ENCODE measurements at places on chromosomes 11 and 22.
A peak's percentile ranks its signal among the peaks of the same experiment; 100 is the strongest.

DNA sequence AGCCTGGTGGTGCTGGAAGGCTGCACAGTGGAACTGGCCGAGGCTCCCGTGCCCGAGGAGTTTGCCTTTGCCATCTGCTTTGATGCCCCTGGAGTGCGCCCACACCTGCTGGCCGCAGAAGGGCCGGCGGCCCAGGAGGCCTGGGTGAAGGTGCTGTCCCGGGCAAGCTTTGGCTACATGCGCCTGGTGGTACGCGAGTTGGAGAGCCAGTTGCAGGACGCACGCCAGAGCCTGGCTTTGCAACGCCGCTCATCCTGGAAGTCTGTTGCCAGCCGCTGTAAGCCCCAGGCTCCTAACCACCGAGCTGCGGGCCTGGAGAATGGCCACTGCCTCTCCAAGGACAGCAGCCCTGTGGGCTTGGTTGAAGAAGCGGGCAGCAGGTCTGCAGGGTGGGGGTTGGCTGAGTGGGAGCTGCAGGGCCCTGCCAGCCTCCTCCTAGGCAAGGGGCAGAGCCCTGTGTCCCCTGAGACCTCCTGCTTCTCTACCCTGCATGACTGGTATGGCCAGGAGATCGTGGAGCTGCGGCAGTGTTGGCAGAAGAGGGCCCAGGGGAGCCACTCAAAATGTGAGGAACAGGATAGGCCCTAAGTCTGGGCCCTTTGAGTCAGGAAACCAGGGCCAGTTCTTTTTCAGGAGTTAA lies 1.9 kb upstream of the SMDT1 start:
- DNase-seq = no peak

DNA sequence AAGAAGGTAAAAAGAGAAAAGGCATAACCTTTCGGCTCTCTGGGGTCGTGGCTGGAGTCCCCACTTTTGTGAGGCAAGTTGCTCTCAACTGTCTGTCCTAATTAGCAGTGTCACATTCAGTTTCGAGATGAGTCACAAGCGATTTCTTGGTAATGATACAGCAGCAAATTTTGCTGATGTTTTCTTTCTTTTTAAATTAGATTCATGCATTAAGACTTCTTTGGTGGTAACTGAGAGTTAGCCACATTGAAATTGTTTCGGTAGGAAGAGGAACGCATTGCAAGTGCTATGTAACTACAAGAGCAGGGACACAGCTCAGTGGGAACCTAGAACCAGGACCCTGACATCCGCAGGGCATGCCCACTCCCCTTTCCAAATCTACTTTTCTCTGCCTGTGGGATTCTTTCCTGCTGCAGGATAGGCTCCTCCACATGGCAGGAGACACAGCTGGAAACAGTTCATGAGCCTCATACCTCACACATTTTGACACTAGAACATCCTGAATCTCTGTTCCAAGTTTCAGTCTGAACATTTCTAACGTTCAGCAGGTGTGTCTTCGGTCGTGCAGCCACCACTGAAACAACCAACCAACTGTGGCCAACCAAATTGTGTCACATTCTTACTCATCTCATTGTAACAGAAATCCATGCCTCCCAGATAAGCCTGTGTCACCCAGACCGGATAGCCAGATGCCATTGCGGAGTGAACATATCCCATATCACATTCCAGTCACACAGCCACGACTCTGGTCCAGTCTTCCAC lies 987.6 kb downstream of the NTM start:
- DNase-seq = no peak

DNA sequence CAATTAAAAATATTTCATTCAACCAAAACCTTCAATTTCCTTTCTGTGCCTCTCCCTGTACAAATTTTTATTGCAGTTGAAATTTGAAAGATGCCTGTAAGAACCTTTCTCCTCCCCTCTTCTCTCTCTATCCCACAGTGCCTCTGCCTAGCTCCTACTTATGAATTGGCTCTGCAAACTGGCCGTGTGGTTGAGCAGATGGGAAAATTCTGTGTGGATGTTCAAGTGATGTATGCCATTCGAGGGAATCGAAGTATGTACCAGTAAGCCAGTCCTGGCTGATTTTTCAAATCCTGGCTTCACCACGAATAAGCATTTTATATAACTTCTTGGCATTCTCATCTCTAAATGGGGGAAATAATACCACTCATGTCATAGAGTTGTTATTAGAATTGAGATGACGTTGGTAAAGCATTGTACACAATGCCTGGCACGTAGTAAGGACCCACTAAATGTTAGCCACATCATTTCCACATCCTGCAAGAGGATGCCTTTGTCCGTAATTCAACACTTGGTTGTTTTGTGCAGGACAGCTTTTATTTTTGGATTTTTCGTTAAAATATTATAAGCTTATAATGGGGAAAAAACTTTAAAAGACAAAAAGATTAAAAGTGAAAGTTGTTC lies 6.0 kb downstream of the DDX25 start:
- DNase-seq = no peak

GRCh38 chr11:130403271-130403804 lies 25.1 kb downstream of the ADAMTS8 start:
- no peak for DNase-seq

DNA sequence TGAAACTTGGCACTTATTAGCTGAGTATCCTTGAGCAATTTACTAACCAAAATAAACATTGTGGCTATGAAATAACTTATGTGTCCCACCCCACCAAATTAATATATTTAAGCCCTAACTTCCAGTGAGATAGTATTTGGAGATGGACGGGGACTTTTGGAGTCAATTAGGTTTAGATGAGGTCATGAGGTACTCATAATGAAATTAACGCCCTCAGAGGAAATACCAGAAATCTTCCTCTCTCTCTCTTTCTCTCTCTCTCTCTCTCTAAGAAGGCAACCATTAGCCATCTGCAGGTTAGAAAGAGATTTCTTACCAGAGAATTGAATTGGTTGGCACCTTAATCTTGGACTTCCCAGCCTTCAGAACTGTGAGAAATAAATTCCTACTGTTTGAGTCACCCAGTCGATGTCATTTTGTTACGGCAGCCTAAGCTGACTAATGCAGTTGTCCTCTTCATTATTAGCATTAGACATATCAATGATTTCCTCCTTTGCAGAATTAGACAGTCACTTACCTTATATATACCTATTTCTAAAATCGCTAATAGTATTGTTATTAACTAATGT lies 1284.0 kb downstream of the FAM181B start:
- no peak for DNase-seq

DNA sequence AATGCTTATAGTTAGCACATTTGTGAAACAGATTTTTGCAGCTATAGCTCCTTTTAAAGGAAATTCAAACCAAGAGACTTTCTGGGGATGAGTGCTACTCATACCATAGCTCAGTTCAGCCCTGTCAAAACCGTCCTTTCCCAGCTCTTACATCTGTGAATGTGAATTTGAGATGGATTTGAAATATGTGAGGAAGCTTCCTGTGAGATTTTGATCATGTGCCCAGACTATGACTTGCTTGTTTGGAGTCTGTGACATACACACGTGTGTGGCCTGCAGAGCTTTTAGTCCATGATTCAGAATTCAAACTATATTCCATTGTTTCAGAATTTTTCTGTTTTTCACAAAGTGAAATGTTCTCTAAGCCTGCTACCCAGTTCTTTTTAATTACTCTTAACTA lies 4.4 kb upstream of the MMP1 start:
- DNase-seq = no peak

- peak; percentile 82 for DNase-seq
Observed at GRCh38 chr11:76318744-76319384, 62.1 kb downstream of the THAP12 start.

DNA sequence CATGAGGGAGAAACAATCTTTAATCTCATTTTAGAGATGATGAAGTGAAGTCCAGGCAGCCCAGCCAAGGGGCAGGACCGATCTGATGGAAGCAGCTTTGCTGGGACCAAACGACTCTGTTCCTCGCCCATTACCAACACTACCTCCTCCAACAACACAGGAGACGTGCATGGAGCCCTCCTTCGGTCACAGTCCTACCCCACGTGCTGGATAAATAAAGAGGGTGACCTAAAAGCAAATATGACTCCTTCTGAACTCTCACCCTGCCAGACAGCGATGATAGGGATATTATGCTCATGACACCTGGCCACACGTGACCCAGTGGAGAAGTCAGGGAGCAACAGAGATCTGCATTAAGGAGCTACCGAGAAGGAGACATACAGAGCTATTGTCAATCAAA lies 26.0 kb downstream of the SCGB1A1 start:
- DNase-seq = no peak

- DNase-seq = no peak
Observed at GRCh38 chr11:78339483-78339882, 78.1 kb downstream of the GAB2 start.

- no peak for DNase-seq
Observed at GRCh38 chr22:25392584-25392983, 171.9 kb upstream of the GRK3 start.

GRCh38 chr11:1377231-1377780 lies 12.4 kb upstream of the BRSK2 start:
- no peak for DNase-seq

DNA sequence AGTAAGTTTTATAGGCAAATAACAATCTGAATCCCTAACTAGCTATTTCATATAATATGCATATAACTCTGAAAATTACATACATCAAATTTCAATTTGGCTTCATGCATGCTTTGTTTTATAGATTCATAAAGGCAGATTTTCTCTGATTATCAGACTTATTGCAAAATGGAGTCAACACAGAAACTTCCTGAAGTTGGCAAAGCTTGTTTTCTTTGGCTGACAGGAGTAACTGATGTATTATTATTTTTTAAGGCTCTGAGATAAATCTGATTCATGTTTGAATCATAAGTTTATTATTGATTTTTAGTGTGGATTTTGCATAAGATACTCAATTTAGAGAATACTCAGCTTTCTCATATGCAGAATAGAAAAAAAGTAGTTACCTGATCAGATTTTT lies 356.3 kb upstream of the CCDC90B start:
- no peak for DNase-seq

GRCh38 chr11:64915376-64915887 lies 1.6 kb downstream of the ATG2A start:
- no peak for DNase-seq

DNA sequence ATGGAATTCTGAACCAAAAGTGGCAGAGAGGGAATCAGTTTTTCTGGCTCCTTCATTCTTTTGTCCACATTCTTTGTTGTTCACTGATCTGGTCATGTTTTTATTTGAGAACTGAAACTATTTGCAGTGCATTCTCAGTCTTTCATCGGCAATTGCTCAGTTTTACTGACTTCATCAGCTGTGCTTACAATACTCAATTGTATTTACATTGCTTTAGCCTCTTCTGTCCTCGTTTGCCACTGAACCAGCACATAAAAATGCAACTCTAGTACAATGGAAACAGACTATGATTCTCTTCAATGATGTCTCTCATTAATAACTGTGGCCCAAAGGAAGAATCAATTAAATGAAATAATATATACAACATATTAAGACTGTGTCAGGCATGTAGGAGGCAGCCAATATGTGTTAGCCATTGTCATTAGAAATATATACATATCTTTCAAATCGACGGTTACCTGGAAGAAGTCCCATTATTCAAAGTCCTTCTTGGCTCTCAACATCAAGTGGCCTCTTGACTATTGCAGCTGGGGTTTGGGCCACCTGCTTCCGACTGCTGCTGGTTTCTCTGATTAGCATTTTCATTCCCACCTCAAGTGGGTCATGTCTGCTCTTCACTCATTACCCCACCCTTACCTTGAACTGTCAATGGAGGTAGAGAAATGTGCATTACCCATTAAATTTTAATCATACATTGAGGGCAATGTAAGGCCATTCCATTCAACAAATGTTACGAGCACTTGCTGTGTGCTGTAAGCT lies 600.1 kb downstream of the INSC start:
- DNase-seq = no peak

DNA sequence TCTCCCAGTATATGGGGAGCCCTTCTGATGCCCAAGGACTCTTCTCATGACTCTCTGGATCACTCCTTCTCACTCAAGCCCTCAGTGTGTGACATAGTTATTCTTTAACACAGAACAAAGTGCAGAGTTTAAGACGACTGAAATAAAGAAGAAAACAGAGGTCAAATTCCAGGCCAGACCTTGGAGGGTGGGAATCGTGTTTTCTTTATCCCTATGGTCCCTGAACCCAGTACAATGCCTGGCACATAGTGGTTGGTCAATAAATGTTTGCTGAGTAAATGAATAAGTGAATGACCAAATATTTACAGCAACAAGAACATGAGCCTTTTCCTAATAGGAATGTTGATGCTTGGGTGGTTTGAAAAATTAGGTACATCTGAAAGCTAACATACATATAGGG lies 28.8 kb downstream of the VSTM5 start:
- no peak for DNase-seq

DNA sequence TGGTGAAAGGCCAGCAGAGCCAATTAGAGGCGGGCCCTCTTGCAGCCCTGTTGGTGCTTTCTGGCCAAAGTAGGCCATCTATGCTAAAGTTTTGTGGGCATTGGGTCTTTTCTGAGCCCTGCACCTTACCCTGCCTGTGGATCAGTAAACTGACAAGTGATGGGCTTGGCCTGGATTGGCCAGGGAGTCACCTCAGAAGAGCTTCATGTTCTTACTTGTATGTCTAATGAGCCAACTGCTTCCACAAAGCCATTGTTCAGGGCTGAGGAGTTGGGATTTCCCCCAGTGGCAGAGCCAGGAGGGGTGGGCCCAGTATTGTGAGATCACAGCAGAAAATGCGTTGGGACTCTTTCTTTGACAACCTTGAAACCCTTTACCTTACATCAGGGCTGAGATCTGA lies 90.4 kb downstream of the CWC15 start:
- no peak for DNase-seq

DNA sequence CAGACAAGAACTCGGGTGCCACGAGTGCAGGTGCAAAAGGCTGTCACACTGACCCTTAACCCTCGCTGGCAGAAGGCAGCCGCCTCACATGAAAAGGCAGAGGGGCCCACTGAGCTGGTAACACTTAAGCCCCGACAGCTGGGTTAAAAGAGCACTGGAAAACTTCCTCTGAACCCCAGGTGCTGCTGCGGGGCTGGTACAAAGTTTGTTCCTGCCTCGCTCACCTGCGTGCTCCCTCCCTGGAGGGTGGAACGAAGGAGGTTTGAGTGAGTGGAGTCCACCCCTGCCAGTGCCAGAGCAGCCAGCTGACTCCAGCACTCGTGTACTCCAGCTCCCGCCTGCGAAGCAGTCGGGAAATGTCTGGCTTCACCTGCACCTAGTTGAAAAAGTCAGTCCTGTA lies 12.6 kb downstream of the SULT4A1 start:
- DNase-seq = no peak

- no peak for DNase-seq
Observed at GRCh38 chr11:94741022-94741679, 27.0 kb upstream of the AMOTL1 start.

GRCh38 chr22:21916309-21916918 lies 36.2 kb downstream of the PPM1F start:
- DNase-seq = no peak

GRCh38 chr22:25714739-25715138 lies 27.2 kb upstream of the MYO18B start:
- no peak for DNase-seq
